ENCODE measurements at places on chromosomes 7 and 10.

- peak; percentile 29 for DNase-seq
Measured at GRCh38 chr10:99779335-99779734, 3.1 kb upstream of the ABCC2 start.

DNA sequence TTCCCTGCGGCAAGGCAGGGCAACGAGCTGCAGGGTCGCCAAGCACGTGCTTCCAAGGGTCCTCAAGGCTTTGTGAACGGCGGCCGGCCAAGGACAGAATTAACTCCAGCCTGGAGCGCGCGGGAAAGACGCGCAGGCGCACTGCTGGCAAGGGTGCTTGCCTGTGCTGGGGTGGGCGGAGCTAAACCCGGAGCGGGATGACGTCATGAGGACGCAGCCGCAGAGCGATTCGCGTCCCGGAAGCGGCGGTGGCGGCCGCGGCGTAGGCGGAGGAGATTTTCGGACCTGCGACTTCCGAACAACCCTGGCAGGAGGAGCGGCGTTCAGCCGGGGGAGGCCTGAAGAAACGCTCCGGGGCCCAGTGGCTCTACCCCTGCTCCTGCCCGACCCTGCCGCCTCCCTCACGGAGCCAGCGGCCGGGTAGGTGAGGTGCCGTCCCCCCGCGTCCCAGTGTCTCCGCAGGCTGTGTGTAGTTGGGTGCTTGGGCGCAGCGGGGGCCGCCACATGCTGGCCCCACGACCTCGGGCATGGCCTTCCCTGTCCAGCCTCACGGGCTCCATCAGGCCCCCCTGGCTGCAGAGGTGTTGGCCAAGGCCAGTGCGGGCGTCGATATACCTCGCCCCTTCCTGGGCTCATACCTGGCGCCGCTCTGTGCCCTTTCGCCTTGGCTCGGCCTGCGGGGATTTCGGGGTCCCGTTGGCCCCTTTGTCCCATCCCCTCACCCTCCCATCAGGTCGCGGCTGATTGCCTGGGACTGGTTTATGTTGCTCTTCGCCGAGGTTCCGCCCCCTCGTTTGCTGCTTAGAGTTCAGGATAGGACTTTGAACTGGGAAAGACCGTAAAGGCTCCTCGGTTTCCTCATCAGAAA lies at the start of gene ZFYVE27:
Gene ZFYVE27, plus strand, starts transcription at position 227 of the 868 bp plus-strand sequence. CDS start 1,350 bp downstream, outside the sequence.
- peak; percentile 95 for DNase-seq

DNA sequence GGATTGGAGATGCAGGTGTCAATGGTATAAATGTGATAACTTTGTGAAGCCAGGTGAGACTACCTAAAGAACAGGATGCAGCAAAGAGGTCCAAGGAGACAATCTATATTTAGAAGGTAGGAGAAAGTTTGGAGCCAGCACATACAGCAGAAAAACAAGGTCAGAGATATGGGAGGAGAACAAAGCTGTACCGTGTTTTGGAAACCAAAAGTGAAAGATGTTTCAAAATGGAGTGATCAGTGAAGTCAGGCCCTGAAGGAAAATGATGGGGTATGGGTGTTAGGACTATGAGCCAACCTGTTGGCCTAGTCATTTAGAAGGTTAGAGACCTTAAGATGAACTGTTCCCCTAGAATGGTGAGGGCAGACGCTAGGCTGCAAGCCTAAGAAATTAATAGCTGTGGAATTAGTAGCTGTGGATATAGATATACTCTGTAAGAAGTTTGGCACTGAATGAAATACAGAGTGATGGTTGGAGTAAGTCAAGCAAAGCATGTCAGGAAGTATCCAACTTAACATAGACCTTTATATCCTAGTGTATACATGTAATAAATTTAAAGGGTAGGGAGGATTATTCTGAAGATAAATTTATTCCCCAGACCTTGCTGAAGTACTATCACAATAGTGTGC lies 149.8 kb upstream of the WNT16 start:
- DNase-seq: no peak

- no peak for DNase-seq
Measured at GRCh38 chr10:48744587-48744986, 59.9 kb downstream of the WDFY4 start.

DNA sequence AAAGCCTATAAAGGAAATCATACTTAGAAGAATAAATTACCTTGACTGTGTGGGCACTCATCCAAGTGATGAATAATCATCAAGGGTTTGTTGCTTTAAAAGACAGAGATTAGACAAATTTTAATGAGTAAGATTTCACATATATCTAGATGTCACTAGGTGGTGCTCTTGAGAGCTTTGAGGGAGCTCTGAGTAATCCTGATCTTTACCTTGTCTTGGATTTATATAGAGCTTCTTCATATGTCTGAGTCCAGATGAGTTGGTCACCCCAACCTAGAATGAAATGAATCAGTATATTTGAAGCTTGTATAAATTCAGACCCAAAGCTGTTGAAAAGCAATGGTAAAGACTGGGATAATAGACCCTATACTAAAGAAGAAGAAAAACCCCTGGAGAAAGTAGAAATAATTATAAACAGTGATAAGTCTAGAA lies 3.7 kb downstream of the AGR2 start:
- DNase-seq: peak; percentile 73

DNA sequence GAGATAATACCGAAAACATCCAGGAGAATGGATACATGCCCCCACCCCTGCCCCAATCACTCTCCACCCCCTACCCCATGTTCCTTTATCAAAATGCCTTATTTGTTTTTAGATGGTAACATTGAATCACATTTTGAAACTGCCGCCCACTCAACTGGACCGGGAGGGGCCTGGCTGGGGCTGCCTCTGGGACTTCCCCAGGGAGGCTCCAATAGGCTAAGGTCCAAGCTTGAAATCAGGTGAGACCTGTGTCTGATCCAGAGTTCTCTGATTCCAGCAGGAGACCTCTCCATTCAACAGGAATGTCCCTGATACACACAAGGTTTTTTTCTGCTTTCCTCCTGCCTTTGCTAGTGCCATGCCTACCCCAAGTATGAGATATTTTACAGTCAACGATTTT lies 43.8 kb upstream of the ACSL5 start:
- peak; percentile 75 for DNase-seq

- DNase-seq: no peak
Measured at GRCh38 chr7:7932553-7932952, 36.0 kb upstream of the GLCCI1 start.

DNA sequence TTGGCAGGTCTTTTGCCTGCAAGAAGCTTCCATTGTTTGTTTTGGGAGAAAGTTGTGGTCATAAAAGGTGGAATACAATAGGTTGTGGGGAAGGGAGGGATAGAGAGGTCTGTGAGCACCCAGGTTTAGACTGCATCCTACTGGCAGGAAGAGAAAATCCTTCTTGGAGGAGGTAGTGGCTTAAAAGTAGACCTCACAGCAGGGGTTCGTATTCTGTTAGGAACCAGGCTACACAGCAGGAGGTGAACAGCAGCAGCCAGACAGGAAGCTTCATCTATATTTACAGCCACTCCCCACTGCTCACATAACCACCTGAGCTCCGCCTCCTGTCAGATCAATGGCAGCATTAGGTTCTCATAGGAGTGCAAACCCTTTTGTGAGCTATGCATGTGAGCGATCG lies 245.3 kb downstream of the NSUN6 start:
- DNase-seq: no peak

GRCh38 chr10:69516316-69516715 lies 56.9 kb downstream of the NEUROG3 start:
- DNase-seq: no peak

- DNase-seq: no peak
Measured at GRCh38 chr10:20991526-20991925, 94.4 kb upstream of the NEBL start.

DNA sequence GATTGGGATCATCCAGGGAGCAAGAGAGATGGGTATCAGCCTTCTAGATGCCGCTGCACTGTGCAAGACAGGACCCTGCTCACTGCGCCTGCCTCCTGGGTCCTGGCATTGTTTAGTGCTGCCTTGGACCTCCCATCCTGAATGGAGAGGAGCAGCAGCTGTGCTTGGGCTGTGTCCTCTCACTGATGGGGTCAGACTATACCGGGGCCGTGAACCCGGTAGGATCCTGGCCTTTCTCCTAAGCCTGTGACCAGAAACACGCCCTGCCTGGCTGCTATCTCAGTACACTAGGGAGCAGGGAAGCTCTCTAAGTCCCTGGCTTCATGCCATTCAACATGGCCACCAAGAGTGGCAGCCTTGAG lies 309.4 kb upstream of the ZNF32 start:
- no peak for DNase-seq

DNA sequence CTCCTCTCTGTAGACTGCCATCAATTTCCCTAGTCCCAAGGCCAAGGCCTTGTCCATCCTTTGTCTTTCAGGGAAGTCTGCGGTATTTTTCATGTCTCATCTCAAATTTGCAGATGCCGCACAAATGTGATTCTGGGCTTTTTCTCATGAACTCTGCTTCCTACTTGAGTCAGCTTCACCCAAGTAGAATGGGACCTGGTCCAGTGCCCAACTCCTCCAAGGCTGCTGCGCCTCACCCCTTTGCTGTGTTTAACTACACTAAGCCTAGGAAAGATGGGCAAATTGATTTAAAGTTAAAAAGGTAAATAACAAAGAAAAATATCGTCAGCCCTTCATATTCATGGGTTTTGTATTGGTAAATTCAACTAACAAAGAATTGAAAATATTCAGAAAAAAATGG lies 1092.6 kb upstream of the AUTS2 start:
- no peak for DNase-seq

DNA sequence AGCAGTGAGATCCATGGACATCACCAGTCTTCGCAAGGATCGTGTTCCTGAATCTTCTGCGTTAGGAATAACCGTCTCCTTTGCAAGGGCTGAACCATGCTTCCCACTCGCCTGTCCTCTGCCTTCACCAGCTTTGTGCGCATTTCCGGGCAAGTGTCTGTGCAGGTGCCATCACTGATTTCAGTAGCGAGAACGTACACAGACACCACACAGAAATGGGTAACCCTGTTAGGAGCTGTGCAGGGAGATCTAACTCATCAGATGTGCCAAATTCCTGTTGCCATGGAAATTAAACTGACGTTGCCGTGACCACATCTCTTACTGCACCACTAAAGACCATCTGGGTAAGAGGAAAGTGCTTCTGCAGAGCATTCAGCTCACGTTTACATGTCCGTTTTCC lies 146.3 kb downstream of the DIP2C start:
- DNase-seq: no peak

- DNase-seq: no peak
Measured at GRCh38 chr10:4061441-4061951, 276.5 kb upstream of the KLF6 start.

DNA sequence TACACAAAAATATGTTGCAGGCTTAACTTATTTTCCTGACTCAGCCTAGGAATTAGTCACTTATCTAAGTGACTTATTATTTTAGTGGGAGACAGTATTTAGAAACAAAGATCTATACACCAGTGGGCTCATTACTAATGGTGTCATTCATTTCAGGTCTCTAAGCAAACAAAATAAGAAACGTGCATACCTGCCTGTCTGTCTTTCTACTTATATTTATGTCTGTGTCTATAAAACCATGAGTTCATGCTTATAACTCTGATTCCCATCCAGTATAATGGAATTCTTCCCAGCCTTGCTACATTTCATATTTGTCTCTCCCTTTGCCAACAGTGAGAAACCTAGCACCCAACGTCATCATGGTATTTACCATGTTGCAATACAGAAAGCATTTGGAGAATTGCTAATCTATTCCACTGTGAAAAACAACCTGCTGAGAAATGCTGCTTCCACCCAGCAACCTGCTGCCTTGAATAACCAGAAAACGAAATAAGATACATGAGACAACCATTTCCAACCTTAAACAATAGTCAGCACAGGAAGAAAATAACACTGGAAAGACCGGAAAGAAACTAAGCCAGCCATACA lies 501.0 kb downstream of the GLRX3 start:
- DNase-seq: no peak

DNA sequence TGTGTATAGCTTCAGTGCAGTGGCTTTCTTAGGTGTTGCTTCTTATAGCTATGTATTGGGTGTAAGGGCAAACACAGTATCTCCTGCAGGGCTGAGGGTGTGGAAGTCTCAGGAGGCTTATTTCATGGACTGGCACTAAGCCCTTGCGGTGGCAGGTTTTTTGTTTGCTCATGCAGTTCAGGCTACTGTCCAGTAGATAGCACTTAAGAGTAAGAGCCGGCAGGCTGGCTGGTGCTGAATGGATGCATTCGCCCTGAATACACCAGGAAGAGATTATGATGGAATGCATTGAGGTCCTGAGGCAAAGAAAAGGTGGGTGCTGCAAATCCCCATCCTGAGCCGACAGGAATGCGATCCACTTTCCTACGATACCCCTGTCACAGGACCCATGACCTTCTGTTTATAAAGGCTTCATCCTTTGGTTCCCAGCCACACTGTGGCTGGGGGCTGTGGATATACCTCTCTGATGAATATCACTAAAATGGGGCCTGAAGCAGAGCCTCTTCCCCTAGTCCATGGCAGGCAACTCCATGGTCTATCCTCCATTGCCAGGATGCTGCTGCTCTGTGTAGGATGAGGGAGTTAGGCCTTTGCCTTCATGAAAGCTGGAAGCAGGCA lies 44.9 kb downstream of the ANXA8 start:
- DNase-seq: peak; percentile 65

GRCh38 chr10:96856317-96856716 lies 24.2 kb downstream of the LCOR start:
- no peak for DNase-seq

DNA sequence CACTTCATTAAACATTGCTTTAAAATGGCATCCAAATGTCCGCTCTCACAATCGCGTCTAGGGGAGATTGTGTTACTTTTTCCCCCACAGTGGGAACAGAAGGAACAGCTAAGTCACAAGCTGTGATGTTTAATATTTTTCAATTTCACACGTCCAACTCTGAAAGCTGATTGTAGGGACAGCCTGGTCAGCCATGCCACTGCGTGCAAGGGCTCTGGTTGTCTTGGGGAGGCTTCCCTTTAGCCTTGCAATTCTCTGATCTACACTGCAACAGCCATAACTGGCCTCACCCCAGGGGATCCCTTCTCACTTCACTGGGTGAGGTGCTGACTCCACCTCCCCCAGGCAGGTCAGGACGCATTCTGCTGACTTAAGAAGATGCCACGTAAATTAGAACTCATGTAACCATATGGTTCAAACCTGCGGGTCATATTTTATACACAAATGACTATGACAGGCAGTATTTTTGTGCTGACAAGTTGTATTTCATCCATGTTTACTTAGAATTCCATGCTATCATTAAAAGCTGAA lies 425.2 kb upstream of the NFE2L3 start:
- DNase-seq: no peak

DNA sequence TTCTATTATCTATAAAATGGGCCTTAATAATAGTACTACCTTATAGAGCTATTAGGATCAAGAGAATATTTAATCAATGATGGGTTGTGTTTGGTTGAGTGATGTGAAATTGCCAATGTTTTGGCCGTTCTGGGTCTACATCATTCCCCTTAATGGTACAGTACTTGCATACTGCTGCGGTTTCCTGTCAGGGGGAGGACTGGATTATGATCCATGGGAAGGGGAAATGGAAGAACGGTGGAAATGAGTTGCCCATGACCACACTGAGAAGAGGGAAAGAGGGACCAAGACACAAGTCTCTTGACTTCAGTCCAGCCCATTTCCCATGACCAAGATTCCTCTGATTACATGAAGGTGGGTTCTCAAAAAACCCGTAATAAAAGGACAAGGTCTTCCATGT lies 999 bp upstream of the MRPS24 start:
- DNase-seq: no peak

- DNase-seq: no peak
Measured at GRCh38 chr10:66162560-66163143, 763.2 kb upstream of the LRRTM3 start.

- no peak for DNase-seq
Measured at GRCh38 chr7:151686826-151687225, 167.1 kb upstream of the RHEB start.

All from large intestine (tissue), 12 donors.